Activated CD4-positive, alpha-beta memory T cell treated with anti-CD3 and anti-CD28 coated beads, Interleukin-2, amount 10 ng/mL, durations not matched to agents 7 days and 5 days (primary cell): ENCODE measurements at places on chromosomes 7 and 10.

DNA sequence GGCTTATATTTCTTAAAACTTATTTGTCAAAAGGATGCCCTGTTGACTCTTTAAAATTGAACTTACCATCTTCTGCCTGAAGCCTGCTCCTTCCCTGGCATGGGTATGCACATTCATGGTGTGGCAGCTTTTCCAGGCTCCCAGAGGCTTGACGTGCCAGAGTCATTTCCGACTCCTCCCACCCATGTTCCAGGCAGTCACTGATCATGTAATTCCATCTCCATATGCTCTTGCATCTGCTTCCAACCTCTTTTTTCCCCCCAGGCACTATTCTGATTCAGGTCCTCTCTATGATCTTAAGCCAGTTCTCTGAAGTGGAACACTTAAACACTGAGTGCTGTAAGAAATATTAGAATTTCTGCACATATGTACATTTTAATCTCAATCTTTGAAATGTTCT, 82.2 kb downstream of the CFAP58 start:
- no peak for DNase-seq

GRCh38 chr10:72221278-72221677, 5.2 kb upstream of the ASCC1 start:
- no peak for DNase-seq

- no peak for DNase-seq
These were observed 20.2 kb upstream of the FRA10AC1 start for GRCh38 chr10:93722550-93722949.

- no peak for DNase-seq
These were observed 23.9 kb upstream of the PTPRN2 start for GRCh38 chr7:158611541-158611940.

GRCh38 chr7:135164357-135165061, 6.0 kb downstream of the CYREN start:
- no peak for DNase-seq

DNA sequence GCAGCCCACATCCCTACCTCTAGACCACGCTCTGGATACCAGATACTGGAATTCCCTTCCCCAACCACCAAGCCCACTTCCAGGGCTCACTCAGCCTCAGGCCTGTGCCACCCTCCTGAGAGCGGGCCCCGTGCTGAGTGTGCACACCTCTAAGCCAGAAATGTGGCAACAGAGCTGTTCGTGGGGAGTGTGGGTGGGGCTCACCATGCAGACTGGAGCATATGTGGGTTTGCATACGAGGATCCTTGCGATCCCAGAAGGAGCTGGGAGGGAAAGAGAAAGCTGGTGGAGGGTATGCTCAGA, 13.0 kb upstream of the LIMK1 start:
- DNase-seq = no peak

GRCh38 chr7:122467661-122468449, 163.3 kb upstream of the FEZF1 start:
- DNase-seq = no peak

DNA sequence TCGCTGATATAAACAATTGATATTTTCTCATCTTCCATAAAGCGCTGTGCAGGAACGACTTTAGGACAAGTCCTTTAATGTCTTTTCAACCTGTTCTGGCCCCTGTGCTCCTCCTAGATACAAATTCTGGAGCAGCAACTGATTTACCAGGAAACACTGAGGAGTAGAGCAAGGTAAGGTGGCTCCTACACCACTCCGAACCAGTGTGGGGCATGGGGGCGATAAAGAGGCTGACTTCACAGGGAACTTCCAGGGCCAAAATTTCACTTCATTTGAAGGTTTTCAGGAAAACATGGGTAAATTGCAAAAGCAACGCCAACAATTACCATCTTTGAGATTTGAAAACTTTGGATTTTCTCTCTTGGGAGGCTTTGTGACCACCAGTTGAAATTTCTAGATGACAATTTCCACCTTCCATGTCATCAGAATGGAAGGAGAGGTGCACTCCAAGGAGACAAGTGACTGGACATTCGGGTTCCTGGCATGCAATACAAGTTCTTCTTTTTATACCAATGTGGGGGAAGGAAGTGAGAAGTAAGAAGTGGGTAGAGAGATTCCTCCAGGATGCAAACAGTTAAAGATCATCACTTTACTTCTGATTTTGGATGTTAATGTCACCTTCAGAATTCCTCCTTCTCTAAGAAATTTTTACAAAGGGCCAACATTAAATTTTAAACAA, 118.5 kb downstream of the FAM107B start:
- DNase-seq = no peak

GRCh38 chr7:45990276-45990675, 69.2 kb upstream of the IGFBP3 start:
- DNase-seq = no peak

DNA sequence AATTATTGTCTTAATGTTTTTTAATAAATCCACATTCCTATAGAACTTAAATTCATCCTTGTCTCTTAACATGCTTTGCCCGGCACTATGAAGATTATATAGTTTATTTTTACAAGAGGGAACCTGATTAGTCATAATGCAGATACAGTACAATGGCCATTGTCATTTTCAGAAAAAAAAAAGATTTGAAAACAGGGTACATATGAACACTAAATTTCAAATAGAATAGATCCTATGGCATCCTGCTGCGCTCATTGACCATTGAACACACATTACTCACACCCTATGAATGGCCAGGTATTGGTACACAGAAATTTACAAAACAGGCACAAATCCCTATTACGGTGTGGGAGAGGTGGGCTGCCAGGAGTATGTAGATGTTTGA, 2.0 kb upstream of the KLF6 start:
- no peak for DNase-seq

- DNase-seq = no peak
These were observed 21.2 kb downstream of the BPGM start for GRCh38 chr7:134667899-134668298.

- no peak for DNase-seq
These were observed 3.8 kb upstream of the TRIL start for GRCh38 chr7:28961972-28962371.

- DNase-seq = no peak
These were observed 20.5 kb upstream of the CFAP46 start for GRCh38 chr10:132962623-132963429.

DNA sequence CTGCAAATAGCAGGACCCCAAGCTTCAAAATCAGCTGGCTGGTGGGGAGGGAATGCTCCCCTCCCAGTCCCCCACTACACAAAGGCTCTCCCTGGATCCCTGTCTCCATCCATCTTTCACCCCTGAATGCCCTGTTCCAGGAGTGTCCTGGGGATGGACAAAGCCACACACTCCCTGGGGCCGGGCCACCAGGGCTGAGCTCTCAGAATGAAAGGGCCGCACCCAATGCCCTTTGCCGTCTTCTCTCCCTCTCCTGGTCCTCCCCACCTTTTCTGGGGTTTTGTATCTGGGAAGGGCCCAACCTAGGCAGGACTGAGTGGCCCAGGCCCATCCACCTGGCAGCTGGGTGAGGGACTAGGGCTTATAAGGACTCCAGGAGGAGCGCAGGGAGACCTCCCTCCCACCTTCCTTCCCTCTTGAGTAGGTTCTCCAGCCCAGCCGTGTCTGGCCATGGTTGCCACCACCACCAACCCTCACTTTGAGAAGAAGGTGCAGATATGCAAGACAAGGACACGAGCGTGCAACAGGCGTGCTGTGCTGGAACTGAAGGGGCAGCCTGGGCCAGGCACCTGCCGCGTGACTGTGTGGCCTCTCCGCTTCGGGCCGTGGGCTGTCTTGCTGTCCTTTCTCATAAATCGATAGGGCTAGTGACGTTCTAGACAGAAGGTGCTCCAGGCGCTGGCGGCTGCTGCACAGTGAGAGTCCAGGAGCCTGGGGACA, 157.1 kb downstream of the TCERG1L start:
- no peak for DNase-seq

DNA sequence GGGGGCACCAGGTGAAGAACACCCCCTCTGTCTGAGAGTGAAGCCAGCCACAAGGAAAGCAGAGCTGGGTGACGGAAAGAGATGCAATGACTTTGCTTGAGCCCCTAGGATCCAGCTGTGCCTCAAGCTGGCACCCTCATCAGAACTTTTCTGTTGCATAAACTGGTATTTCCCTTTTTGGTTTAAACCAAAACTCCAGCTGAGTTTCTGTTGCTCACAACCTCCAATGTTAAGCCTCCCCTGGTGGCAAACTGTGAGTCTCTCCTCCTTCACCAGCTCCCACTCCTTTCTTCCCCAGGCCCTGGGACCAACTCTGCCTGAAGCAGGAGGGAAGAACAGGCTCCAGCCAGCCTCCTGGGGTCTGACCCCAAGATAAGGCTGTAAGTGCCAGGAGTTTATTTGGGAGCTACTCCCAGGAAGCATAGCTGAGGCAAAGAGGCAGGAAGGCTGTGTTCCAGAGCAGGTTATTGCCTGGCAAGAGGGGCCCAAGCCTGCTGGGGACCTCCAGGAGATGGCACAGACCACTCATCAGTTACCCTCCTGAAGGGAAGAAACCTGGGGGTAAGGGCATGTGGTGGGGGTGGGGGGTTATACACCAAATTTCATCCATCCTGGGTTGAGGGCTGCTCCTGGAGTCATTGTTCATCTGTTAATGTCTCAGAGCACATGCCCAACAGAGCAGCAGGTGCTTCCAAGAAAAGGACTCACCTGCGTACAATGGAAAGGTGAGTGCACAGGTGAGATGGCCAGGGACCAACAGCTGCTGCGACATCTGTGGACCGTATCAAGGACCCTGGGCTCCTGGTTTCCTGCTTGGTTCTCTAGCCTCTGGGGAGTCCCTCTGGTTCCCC, 73.3 kb upstream of the NANOS1 start:
- DNase-seq = no peak

DNA sequence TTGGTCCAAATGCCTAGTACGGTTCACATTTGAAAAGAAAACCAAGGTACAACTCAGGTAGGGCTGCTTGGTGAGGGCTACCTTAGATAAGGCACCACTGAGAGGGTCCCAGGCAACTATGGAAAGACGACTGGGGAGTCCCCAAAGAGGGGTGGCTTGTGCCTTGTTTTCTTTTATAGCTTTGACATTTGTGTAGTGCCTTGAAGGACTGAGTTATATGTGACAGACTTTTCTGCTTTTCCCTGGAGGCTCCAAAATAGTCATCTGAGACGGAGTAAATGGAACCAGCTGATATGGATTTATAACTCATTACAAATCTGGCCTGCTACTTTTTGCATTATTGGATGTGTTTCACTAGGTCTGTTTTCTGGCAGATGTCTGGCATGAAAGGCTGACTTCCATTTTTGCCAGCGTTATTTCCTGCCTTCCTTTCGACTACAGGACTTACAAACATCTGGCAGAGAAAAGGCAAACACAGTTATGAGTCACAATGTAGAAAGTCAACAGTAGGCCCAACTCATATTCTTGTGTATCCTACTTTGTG, 88.2 kb upstream of the IMMP2L start:
- no peak for DNase-seq

- DNase-seq = no peak
These were observed 54.3 kb downstream of the CHN2 start for GRCh38 chr7:29248713-29249382.
